Fibroblast of the aortic adventitia (primary cell): ENCODE measurements at places on chromosomes 6 and 20.

- peak; percentile 81 for DNase-seq
Observed at GRCh38 chr6:56555438-56555872, 87.2 kb downstream of the DST start.

DNA sequence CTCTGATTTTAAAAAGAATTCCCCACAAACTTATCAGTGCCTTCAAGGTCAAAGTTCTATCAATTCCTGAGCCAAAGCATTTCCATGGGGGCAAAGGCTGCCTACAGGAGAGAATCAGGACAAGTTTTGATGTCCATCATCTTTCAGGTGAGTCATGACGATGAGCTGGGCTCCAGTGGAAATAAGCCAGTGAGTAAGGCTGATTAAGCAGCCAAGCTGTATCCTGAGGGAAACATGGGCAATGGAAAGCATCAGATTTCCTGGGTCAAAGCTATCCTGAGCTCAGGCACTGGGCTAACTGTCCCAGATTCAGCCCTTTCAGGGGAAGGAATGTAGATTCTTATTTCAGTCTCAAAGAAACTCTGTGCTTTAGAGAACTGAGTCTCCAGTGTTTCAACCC, 377.4 kb downstream of the CD109 start:
- peak; percentile 66 for DNase-seq

DNA sequence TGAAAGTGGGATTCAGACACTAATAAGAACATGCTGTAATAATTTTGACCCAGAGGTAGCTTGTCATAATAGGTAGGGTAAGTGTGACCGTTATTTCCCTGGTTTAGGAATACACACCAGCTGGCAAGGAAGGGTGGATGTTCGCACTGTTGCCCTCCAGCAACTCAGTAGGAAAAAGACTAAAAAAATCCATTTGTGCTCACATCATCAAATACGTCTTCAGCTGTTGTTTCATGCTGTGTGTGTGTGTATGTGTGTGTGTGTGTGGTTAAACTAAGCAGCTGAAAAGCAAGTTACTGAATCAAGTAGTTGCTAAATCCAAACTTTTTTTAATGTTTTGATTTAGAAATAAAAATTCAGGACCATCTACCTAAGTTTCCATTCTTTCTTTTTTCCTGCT, 218.7 kb downstream of the TRDN start:
- DNase-seq: no peak

- no peak for DNase-seq
Observed at GRCh38 chr6:125529061-125529460, 220.4 kb upstream of the HEY2 start.

DNA sequence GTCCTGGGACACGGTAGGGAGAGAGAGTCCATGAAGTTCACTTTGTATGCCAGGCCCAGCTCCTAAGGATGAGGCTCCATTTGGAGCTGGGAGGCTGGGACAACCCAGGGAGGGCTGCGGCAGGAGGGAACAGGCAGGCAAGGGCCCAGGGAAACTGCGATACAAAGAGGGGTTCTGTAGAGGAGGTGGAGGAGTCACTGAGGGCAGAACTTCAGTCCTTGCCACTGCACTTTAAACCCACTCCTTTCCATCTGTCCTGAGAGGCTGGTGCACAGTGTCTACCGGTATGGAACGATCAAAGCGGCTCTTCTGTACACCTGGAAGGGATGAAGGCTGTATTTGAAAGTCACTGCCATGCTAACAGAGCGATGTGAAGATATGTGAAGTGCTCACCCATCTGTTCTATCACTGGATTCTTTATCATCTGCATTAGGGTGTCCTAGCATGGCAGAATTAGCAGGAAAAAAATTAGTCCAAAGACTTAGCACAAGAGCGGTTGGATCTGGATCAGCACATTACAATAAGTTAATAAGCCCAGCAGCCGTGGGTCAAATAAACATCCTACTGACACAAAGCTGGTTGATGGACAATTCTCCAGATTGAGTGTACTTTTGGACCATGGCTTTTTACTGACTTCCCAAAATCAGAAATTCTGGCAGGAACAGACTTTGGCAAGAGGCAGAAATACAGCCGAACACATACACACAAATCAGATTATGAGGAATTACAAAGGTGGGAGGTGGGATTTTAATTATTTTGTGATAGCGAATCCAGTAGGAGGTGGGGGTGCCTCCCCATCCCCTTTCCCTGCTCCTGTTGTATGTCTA, 20.9 kb upstream of the ZFAND3 start:
- no peak for DNase-seq

GRCh38 chr20:62908971-62909791, 17.1 kb downstream of the DIDO1 start:
- no peak for DNase-seq

GRCh38 chr6:100160930-100161329, 166.9 kb upstream of the MCHR2 start:
- DNase-seq: no peak

DNA sequence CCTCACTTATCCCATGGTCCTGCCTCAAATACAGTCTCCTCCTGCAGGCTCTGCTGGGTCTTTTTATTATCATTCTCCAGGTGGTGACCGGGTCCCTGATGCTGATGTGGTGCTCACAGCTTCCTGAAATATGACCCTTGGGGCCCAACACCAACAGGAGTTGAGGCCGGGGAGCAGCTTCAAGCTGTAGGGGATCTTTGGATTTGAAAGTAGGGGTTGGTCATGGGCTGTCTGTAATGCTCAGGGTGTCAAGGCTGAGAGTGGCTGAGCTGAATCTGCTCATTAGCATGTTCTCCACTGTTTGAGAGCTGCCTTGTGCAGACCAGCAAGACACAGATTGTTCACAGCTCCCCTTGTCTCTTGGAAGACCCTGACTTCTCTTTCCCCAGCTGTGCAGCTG, 35.5 kb downstream of the HLA-F start:
- no peak for DNase-seq

DNA sequence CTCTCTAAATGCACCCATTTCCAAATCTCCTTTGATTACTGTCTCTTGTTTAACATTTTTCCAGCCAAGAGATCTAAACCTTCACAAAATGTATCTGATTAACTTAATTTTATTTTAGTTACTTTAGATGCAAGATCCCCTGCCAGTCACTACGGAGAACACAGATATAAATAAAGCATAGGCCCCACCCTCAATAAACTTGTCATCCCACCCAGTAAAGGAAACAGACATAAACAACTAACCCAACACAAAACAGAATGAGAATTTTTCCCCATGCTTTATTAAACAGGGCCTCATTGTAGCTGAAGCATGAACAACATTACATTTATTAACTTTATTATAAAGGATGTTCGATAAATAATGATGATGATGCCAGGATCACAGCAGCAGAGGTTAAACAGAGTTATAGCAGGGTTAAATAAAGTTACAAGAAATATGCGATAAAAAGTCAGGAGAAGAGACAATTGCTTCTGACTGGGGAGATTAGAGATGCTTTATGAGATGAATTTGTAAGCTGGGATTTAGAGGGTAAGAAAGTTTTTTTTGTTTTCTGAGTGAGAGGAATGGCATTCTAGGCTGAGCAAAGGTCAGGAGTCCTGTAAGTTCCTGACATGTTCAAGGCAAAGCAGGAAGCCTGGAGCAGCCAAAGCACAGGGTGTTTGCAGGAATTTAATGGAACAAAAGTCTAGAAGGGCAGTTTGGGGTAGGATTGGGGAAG, 41.1 kb downstream of the TFAP2A start:
- peak; percentile 20 for DNase-seq

DNA sequence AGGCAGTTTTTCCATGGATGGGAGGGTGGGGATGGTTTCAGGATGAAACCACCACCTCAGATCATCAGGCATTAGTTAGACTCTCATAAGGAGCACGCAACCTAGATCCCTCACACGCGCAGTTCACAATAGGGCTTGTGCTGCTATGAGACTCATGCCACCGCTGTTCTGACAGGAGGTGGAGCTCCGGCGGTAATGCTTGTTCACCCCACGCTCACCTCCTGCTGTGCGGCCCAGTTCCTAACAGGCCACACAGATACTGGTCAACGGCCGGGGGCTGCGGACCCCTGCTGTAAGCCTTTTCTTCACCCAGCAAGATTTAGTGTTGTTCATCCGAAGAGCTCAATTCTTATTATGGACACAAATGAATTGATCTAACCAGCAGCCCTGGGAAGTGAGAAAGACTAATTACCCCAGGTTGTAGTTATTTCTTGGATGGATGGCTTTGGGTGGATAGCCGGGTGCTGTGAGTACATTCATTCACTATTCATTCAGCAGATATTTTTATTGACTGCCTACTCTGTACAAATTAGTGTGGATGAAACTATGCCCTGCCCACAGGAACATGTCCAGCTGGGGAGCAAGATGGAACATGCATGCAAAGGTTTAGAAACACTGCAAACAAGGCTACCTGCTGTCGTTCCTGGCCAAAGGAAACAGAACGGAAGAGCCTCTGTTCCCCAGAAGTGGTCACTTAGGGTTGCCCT, 57.2 kb downstream of the RIOK1 start:
- DNase-seq: no peak
